Activated naive CD8-positive, alpha-beta T cell treated with anti-CD3 and anti-CD28 coated beads, Interleukin-2, amount 50 U/mL, for 24 hours (primary cell): ENCODE measurements at places on chromosomes 1 and 21.

GRCh38 chr1:245016700-245017099 is 138.1 kb upstream of the KIF26B start:
- DNase-seq: no peak

DNA sequence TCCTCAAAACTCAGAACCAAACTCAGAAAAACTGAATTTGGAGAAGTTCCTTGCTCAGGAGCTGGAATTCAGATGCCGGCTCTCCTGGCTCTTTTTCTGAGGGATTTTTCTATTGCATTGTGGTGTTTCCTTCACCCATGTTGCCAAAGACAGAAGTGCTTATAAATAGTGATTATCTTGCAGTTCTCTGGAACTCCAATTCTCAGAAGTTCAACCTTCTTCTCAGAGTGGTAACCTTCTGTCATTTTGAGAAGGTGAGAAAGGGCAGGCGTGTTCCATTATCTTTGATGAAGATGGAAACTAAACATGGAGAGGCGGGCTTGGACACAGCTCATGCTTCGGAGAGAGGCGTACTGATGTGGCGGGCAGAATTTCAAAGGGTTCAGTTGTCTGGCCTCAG is 12.4 kb upstream of the ETV3 start:
- no peak for DNase-seq

DNA sequence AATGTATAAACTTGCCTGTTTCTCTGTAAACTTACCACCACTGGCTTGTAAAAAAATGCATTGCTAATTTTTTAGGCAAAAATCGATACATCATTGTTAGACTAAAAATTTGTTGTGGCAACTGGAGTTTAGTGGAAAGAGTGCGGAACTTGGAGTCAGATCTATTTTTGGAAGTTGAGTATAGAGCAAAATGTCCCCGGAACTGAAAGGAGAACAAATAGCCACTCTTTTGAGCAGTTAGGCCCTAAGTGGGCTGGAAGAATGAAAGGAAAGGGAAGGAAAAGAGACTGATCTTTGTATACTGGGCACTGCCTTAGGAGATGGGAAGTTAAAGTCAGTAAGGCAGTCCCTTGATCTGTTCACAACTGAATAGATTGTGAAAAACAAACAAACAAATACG is 30.2 kb downstream of the OPTC start:
- DNase-seq: no peak

GRCh38 chr1:243501002-243501401 is 245.2 kb downstream of the SDCCAG8 start:
- DNase-seq: no peak
